ENCODE measurements at places on chromosomes 3 and 15. TPM values are rescaled to one million over a fixed set of nuclear protein-coding genes. Genes with fewer than 3 reads are reported as not detected.

The CCPG1 gene
- 7.7 TPM for polyA plus RNA-seq

The PP2D1 gene
- polyA plus RNA-seq: 0.40 TPM

The NMNAT3 gene
- polyA plus RNA-seq: 8.3 TPM

The ATP6V1A gene
- polyA plus RNA-seq: 38.0 TPM

The TRH gene
- polyA plus RNA-seq: 0.10 TPM

The CPEB1 gene
- polyA plus RNA-seq: 5.2 TPM

GRCh38 chr3:15998911-15999310, 175.6 kb upstream of the GALNT15 start:
- no peak for DNase-seq

DNA sequence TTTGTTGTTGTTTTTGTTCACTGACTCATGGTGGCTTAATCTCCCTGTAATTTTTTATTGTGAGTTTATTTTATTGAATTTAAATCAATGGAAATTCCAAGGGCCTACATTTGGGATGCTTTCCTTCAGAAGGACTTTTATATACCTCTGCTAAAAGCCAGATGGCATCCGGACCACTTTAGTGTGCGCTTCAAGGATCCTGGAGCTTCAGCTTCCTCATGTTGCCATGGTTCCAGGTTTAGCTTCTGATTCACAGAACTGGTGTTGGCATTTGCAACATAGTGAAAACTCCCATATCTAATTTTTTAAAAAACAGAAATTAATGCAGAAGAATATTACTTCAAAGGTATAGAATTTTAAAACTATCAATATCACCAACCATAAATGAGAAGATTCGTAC, 8.5 kb upstream of the HACD2 start:
- DNase-seq: no peak

- no peak for DNase-seq
Observed at GRCh38 chr15:78000927-78001249, 76.6 kb downstream of the TBC1D2B start.

DNA sequence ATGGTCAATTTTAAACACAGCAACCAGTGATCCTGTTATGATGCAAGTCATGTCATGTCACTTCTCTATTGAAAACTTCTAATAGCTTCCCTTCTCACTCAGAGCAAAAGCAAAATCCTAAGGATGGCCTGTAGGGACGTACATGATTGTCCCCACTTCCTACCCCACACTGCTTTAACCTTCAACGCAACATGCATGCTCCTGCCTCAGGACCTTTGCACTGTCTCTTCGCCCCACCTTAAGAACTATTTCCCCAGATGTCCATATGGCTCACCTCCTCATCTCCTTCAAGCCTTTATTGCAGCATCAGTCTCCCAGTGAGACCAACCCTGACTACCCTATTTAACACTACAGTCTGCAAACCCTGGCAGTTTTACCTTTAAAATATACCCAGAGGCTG, 214.1 kb upstream of the CHRM5 start:
- DNase-seq: no peak

- no peak for DNase-seq
Observed at GRCh38 chr3:187196573-187197334, 532 bp upstream of the RTP1 start.

GRCh38 chr3:14397531-14397930, 4.9 kb upstream of the SLC6A6 start:
- DNase-seq: no peak

DNA sequence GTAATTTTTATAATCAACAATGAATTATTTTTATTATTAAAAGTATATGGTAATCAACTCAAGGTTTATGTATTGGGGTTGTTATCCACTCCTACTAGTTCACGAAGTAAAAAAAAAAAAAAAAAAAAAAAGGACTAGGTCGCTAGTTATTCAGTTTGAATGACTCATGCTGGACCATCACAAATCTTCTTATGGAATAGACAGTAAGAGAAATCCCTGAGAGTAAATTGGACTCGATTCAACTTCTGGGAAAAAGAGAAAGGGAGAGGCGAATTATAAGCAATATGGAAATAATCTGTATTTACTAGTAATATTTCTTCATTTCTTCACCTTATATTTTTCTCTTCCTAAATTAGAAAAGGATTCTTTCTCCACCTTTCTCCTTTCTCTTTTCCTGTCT, 2.0 kb downstream of the MYEF2 start:
- no peak for DNase-seq

DNA sequence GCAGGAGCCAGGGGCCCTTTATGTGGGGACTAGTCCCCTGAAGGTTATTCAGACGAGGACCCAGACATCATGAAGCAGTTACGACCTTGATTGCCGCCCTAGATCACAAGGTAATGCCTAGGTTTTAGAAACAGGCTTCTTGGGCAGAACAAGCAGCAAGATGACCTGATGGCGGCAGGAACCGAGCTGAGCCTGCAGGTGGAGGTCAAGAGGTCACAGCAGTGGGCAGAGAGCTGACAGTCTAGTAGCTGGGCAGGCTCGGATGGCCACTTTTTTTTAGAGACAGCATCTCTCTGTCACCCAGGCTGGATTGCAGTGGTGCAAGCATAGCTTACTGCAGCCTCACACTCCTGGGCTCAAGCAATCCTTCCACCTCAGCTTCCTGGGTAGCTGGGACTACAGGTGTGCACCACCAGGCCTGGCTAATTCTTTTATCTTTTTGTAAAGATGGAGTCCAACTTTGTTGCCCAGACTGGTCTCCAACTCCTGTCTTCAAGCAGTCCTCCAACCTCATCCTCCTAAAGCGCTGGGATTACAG, 83.5 kb upstream of the ABHD17C start:
- no peak for DNase-seq

DNA sequence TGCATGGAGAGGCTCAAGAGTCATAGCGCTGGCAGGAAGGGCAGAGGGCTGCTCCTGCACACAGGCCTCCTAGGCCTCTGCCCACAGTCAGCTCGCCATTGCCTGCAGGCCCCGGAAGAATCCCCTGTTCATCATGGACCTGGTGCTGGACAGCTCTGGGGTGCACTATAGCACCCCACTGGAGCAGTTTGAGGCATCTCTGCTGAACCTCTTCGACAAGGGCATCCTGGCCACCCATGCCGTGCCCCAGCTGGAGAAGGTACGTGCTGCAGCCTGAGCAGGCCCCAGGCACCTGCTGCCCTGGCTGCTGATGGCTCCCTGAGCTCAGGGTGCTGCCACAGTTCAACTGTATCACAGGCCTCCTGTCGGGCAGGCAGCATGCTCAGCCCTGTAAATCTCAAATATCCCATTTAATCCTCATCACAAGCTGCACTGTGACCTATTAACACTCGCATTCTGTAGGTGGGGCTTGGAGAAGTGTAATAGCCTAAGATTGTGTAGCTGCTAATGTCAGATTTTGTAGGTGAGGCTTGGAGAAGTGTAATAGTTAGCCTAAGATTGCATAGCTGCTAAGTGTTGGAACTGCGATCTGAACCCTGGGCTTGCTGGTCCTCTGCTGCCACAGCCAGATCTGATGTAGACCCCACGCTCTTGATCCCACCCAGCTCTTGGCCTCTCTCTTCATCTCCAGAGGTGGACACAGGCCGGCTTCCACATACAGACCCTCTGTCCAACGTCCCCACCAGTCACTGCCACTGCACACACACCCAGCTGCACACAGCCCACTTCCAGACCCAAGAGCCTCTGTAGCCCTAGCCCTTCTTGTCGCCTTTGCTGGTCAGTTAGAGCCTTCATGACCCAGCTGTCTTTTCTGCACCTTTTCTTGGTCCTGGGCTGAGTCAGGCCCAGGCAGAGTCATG, 31.9 kb downstream of the DNAH1 start:
- no peak for DNase-seq

- no peak for DNase-seq
Observed at GRCh38 chr3:127637546-127637945, 8.6 kb downstream of the PODXL2 start.

Data from GM23338 (cell line).